ENCODE measurements at places on chromosomes 6 and 20. TPM values are rescaled to one million over a fixed set of nuclear protein-coding genes. Genes with fewer than 3 reads are reported as not detected.

DNA sequence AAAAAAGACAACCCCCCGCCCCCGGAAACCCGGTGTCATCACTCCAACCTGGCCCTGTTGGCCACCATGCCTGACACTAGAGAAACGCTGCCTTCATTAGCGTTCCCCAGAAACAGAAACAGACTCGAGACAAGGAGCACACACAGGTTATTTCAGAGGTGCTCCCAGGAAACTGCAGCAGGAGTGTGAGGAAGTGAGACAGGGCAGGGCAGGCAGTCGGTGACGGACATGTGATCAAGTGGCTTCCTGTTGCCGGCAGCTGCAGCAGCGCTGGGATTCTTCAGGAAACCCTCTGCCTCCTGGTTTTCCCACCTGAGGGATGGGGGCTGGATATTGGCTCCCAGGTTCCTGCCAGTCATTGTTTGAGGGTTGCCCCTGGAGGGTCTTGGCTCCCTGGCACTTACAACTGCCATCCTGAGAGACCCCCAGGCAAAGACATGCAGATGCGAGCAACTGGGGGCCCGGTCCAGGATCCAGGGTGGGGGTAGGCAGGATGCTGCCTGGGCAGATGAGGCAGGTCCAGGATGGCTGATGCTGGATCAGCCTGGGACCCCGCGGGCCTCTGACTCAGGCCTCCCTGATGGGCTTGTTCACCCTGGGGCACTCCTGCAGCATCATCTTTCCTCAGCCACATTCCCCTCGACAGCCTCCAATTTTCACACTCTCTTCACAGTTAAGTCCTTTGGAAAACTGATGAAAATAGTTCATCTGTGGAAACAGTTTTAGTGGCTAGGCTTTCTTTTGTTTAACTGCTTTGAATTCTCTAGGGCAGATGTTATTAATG lies 150.7 kb upstream of the SYNDIG1 start:
- no peak for DNase-seq

The FAM135A gene
- 22.7 TPM for total RNA-seq

DNA sequence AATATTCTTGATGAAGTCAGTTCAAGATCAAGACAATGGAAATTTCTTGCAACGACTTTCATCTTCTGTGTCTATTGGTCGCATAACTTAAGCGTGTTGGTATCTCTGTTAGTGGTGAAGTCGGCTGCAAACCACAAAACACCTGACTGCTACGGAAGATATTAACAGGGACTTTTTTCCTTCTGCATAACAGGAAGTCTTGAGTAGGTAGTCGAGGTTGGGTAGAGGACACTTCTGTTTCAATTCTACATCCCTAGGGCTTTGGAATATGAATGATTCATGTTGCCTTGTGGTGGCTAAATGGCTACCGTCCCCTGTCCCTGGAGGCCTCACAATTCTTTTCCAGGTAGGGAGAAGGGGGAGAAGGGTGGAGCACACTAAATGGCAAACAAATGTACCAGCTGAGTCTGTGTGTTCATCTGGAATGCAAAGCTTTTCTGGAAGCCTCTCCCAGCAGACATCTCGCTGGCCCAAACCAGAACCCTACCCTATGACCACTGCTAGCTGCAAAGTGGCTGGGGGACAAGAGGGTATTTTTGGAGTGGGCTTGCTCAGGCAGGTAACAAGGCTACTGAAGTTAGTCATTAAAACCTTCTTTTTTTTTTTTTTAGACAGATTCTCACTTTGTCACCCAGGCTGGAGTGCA lies 34.6 kb upstream of the NKX2-2 start:
- DNase-seq = no peak

The NKX2-4 gene
- not detected for total RNA-seq

DNA sequence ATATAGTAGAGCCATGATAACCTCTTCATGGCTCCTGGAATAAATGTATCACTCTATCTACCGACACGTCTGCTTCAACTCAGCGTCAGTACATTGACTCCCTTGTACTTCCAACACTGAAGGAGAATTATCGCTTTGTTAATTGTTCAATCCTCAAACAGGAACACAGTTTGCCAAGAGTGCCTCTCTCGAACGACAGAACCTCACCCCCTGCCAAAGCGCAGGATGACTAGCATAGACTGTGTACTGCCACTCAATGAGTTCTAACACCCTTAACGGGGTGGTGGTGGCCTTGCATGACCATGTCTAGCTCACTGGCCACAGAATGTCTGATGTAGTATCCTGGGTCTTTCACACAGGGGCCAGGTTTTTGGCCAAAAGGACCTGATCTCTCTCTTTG lies 81.4 kb upstream of the HEY2 start:
- no peak for DNase-seq
